HL-60 (cell line): ENCODE measurements at places on chromosomes 2 and 18.

GRCh38 chr2:109638795-109639194 lies 24.6 kb downstream of the SOWAHC start:
- DNase-seq, result no peak

GRCh38 chr18:27501671-27502070 lies 316.6 kb upstream of the CHST9 start:
- DNase-seq, result no peak

DNA sequence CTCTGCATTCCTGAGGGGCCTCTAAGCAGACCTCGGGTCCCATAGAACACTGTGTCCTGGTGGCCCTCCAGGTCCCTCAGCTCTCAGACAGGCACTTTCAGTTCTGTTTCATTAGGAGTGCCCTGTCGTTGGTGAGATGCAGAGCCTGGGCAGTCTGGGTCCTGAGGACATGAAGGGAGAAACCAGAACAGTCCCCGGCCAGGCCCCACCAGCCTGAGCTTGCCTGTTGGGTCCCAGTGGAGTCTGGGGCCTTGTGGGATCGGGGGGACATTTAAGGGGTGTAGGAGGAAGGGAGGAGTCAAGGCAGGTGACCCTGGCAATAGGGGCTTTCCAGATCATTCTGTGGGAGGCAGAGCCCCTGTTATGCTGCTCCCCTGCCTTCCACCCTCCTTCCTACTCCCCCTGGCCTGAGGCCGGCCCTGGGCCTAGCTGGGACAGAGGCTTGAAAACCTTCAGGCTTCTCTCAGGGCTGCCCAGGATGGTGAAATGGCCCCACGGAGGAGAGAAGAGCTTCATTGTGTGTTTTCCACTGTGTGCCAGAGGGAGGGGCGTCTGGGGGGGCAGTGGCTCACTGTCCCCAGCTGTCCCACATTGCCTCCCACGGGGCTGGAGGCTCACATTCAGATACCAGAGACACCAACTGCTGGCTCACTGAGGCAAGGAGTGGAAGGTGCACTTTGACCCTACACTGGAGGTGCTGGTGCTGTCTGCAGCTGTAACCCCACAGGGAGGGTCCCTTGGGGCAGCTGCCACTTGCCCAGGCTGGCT lies 26.6 kb upstream of the CATIP start:
- DNase-seq, result no peak

- DNase-seq, result peak; percentile 95
These were observed at the start of gene PLEK for GRCh38 chr2:68365087-68365486. Gene PLEK (plus strand): TSS chr2:68365282. CDS start chr2:68365352, 70 bp downstream.
